ENCODE measurements at places on chromosomes 1 and 21.

DNA sequence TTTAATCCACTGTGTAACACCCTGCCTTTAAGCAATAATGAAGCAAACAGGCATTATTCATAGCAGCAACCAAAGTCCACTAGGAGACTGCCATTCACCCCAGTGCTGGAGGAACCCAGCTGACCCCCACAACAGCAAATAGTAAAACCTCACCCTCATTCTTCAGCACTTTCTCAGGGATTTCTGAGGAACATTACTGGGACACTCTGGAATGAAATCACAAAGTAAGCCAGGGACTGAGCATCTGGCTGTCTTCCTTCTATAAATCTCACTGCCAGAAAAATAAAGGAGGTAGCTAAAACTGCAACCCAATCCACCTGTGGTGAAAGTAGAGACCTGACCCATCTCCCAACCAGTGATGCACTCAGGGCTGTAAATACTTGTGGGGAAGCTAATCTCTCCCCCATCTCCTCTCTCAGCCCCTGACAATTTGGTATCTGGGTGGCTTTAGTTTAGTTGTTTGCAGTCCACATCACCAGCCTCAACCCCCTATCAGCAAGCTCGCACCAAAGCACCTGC, 47.1 kb downstream of the COL6A1 start:
- no peak for DNase-seq

- no peak for DNase-seq
Observed at GRCh38 chr1:166080967-166081870, 85.6 kb downstream of the FAM78B start.

- no peak for DNase-seq
Observed at GRCh38 chr1:43352881-43353280, 5.9 kb upstream of the CDC20 start.

- DNase-seq = peak; percentile 72
Observed at GRCh38 chr1:151511636-151512215, 539 bp downstream of the CGN start.

DNA sequence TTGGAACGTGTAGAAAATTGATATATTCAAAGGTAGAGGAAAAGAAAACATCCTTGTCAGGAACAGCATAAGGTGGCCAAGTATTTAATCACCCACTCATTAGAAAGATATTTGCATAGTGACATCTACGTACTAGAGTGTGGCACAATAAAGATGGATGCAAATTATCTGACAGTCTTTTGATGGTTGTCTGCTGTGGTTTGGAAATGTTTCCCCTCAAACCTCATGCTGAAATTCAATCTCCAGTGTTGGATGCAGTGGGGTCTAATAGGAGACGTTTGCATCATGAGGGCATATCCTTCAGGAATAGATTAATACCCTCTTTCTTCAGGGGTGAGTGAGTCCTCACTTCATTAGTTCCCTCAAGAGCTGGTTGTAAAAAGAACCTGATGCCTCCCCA, 34.1 kb upstream of the RUNX1 start:
- DNase-seq = no peak

DNA sequence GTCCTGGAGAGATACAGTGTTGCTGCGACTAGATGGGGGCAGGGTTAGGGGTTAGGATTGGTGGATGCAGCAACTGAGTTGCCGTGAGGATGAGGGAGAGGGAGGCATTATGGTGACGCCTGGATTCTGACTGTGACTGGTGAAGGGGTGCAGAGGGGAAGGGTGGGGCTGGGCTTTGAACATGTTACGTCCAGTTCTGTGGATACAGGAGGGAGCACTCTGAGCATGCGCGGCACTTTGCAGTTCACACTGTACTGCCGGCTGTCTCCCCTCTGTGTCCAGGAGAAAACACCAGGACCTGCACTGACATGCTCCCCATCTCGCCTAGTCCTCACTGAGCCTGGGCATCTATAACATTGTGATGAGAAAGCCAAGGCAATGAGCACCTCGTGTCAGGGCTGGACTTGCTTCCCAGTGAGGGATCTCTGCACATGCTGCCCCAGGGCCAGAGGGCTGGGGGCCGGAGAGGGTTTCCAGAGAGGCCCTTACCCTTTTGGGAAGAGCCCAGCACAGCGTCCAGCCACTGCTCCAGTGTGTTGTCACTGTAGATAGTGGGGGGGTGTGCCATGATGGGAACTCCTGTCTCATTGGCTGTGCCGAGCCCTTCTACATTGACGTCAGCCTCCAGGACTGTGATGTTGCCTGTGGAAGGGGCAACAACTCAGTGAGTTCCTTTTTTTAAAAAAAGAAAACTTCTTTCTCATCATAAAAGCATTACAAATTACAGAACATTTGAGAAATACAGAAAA, 7.6 kb downstream of the FAM151A start:
- no peak for DNase-seq

DNA sequence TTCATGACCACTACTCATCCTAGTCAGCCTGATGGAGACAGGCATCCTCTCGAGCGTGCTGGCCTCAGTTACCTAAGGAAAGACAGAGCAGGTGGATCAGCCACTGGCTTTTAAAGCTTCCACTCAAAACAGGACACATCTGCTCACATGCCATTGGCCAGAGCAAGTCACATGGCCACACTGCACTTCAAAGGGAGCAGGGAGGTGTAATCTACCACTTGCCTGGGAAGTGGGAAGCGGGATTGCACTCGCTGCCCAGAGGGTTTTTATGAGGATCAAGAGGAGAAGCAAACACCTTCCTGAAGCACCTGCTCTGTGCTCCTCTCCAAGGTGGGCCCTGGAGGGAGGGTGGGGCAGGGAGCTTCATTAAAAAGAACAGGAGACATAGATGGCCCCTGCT, 108.0 kb downstream of the TAS1R2 start:
- no peak for DNase-seq

DNA sequence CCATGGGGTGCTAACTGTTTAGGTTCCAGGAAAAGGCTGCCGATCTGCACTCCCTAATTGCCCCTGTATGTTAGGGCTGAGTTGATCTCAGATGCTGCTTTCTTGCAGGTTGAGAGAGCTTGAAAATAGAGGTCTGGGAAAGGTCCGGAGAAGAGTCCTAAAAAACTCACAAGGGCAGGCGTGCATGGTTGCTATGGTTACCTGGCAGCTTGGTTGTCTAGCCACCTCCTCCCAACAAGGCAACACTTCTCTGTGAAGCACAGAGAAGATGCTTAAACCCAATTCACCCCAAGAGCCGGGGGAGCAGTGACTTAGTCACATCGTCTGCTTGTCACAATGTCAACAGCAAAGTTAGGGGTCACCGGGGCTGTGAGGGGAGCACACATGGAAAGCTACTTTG, 31.0 kb upstream of the LRRC52 start:
- DNase-seq = no peak

DNA sequence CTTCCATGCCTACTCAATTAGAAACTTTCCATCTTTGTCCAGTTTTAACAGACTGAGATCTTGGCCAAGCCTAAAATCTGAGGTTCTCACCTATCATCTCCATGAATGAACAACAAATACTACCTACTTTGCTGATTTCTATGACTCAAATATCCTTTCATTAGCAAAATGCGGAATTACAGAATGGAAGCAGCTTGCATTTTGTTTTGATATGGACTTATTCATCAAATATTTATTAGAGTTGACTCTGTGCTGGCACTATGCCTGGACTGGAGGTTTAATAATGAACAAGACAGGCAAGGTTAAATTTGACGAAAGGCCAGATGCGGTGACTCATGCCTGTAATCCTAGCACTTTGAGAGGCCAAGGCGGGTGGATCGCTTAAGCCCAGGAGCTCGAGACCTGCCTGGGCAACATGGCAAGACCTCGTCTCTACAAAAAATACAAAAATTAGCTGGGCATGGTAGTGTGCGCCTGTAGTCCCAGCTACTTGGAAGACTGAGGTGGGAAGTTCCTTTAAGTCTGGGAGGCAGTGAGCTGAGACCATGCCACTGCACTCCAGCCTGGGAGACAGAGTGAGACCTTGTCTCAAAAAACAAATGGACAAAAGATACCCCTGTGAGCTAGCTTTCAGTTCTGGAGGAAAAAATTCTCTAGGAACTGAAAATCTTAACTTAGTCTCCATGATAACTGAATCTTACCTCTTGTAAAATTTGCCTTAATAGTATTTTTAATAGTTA, 29.4 kb upstream of the SOD1 start:
- peak; percentile 34 for DNase-seq

GRCh38 chr1:167722152-167722869, 529 bp downstream of the MPZL1 start:
- DNase-seq = peak; percentile 53

DNA sequence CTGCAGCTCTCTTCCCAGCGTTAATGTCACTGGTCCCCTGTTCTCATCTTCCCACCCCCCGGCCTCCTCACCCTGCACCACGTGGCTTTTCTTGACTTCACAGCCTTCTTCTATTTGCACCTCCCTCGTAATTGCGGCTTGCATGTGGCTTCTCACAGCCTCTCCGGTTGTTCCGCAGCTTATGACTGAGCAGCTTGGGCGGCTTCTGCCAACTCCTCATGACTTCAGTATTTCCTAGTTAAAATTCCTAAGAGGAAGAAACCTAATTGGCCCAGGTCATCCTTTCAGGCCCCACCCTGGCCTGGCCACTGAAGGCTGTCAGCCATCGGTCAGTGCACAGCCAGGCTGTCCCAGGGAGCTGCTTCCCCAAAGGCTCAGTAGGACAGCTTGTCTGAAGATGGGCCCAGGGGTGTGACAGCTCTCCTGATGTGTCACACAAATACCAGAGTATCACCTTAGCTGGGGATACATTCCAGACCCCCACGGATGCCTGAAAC, 8.6 kb upstream of the RERE start:
- no peak for DNase-seq

DNA sequence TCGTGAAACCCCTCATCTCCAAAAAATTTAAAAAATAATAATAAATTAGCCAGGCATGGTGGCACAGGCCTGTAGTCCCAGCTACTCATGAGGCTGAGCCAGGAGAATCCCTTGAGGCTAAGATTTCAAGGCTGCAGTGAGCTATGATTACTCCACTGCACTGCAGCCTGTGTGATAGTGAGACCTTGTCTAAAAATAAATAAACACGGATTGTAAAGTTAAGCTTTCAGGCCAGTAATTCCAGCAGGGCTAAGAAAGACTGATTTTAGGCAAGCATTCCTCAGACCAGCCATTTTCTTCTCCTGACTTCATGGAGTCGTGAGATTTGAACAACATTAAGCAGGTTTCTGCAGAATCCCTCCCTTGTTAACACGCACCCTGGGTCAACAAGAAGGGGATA, 77.2 kb upstream of the EFHD2 start:
- no peak for DNase-seq

DNA sequence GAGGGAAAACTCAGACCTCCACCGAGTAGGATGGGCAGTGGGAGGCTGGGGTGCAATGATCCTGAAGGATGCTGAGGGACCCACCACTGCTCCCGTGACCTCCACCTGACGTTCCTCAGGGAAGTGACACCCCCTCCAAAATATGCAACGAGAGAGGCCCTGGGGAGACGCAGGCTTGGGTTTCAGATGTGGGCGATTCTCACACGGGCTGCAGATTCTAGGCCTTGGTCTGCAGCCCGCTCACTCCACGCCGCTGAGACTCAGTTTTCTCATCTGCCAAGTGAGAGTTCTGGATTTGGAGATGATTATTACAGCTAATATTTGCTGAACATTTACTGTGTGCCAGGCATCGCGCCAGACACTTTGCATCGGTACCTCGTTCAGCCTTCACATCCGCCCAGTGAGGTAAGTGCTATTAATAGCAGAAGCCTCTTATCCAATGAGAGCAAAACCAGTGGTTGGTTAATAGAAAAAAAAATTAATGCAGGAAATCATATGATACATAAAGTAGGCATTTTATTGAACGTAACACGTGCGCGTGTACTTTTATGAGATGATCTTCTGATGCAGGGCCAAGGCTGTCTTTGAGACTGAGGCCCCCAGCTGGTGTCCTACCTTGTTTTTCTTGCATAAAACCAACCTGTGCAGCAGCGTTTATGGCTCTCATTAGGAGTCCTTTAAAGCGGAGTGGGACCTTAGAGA, 102.0 kb upstream of the RUNX3 start:
- peak; percentile 12 for DNase-seq

GRCh38 chr1:178933709-178934490, 63.0 kb upstream of the ANGPTL1 start:
- DNase-seq = no peak

GRCh38 chr1:85428471-85429089, 36.4 kb downstream of the DDAH1 start:
- no peak for DNase-seq

GRCh38 chr1:44531785-44532566, 126.9 kb downstream of the RNF220 start:
- no peak for DNase-seq

DNA sequence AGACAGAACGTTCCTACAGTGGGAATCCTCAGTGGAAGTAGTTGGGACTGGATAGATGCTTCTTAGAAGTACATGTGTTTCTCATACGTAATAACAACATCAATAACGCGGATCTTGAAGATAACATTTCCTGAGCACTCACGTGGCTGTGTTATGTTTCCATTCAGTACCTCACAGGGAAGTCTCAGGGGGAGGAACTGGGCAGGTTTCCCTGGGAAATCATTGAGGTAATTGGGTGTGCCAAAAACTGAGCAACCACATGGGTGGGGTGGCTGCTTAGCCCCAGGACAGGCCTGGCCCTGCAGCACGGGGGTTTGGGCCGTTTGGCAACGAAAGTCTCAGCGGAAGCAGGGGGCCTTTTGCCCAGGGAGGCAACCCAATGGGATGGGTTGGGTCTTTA, 133.8 kb downstream of the ZSCAN20 start:
- no peak for DNase-seq

DNA sequence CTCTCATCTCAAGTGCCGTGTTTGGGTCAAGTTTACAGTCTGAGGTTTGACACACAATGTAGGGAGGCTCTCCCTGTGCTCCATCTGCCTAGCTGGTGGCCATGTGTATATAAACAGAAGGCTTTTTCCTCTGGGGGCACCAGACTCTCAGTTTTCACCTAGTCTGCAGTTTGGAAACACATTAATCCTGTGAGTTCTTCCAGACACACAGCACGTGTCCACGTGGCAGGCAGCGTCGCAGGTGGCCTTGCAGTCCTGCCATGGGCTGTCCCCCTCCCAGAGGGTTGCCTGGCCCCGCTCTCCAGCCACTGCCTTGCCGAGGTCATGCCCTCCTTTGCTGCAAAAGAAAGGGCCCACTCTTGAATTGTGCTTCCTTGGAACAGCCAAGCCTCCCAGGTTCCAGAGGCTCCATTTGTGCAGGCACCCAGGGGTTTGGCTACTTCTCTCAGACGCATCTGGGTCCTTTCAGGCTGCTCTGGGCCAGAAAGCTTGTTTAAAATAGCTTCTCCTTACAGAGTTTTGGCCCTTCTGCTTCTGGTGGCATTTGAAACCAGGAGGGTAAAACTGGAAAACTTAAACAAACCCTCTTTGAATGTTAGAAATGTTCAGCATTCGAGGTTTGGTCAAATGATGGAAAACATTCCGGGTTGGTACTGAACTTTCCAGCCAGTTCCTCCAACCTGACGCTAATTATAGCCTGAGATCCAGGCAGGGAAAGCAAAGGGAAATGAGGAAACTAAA, 4.4 kb upstream of the RUNX1 start:
- DNase-seq = no peak

All from thyroid gland (tissue), 4 donors.